ENCODE measurements at places on chromosomes 12 and 14.
A peak's percentile ranks its signal among the peaks of the same experiment; 100 is the strongest.

GRCh38 chr14:100294963-100295330 is 11.3 kb downstream of the SLC25A29 start:
- no peak for DNase-seq

GRCh38 chr14:66495218-66496098 is 9.3 kb downstream of the CCDC196 start:
- peak; percentile 82 for DNase-seq

DNA sequence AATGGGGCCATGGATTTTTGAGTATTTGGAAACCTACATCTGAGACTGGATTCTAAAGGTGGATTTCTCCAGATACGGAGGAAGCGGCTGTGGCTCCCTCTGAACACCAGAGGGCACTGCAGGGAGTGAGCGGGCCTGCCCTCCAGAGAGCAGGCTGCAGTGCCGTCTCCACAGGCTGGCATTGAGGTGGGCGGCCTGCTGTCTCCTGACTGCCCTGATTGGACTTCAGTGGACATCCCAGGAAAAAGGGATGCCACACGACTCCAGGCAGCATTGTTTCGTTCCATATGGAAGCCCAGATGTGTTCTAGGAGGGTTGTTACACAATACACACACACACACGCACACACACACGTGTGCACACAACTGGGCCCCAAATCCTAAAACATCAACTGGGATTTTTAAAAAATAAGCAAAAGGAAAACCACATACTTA is 20.9 kb upstream of the ANO2 start:
- DNase-seq, result peak; percentile 71

- DNase-seq, result no peak
These were observed 4.0 kb downstream of the SSH1 start for GRCh38 chr12:108853426-108853825.

DNA sequence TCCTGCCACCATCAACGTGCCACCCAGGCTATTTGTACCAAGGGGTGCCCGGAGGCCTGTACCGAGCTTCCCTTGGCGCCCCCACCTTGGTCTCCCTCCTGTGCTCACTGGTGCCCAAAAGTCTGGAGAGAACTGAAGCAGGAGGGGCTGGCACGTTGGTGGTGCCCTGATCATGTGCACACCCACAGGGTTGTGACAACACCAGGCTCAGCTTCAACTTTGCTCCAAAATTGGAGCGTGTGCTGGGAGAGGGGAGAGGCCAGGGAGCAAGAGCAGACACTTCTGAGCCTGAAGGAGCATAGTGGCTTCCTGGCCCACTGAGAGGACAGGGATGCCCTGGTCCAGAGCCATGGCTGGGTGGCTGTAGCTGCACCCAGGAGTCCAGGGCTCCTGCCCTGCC is 13.0 kb upstream of the LPCAT3 start:
- no peak for DNase-seq

- DNase-seq, result no peak
These were observed 149.7 kb downstream of the AEBP2 start for GRCh38 chr12:19588951-19589350.

DNA sequence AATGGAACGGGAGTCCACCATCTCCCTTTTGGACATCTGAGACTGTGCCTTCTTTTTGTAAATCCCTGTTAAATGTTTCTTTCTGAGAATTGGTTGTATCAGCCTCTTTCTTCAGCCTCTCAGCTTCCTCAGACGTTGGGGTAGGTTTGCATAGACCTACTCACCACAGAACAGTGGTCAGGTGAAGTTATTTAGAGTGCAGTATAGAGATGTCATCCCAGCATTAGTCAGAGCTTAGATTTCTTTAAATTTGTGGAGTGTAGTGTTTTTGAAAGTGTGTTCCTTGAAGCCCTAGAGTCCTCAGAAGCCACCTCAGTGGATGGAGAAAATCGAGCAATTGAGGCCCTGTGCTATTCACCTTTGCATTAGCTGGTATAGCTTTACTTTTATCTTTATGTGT is 8.9 kb upstream of the EEA1 start:
- no peak for DNase-seq

GRCh38 chr12:5031958-5032357 is 11.7 kb upstream of the KCNA5 start:
- DNase-seq, result no peak

DNA sequence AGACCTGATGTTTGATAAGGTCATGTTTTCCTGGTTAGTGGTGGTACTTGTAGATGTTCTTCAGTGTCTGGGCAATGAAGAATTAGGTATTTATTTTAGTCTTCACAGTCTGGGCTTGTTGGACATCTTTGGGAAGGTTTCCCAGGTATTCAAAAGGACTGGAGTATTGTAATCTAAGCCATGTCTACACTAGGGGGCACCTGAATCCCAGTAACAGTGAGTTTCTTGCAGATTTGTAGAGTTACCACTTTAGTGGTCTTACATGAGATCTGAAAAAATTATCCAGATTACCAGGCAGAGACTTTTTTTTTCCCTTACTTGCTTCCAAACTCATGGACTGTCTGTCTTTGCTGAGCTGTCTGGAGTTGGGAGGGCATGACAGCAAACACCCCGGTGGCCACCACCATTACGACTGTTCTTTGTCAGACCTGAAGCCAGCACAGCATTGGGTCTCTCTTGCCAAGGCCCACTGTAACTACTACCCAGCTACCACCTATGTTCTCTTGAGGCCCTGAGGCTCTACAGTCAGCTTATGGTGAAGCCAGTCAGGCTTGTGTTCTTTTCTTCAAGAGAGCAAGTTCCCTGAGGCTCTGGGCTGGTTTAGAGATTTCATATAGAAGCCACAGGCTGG is 820.7 kb upstream of the FBXO33 start:
- no peak for DNase-seq

GRCh38 chr14:68814238-68814538 is 21.3 kb upstream of the ZFP36L1 start:
- DNase-seq, result no peak

DNA sequence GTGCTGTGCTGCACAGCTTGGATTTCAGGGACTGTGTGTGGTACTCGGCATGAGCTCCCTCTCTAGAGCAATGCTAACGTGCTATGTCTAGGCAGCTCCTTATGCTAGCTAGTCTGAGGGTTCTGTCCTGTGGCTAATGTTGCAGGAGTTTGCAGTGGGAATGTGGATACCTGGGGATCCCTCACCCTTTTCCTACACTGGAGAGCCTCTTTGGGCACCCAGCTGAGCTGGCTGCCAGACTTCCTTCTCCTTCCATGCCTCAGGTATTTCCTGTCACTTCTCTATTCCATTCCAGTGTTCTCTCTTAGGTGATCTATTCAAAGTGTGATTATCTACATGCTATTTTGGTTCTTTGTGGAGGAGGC is 64.9 kb downstream of the FBXO33 start:
- no peak for DNase-seq

- DNase-seq, result peak; percentile 57
These were observed 417.5 kb downstream of the LRIG3 start for GRCh38 chr12:58502841-58503240.

- DNase-seq, result no peak
These were observed 13.5 kb downstream of the NCOR2 start for GRCh38 chr12:124553862-124554428.

DNA sequence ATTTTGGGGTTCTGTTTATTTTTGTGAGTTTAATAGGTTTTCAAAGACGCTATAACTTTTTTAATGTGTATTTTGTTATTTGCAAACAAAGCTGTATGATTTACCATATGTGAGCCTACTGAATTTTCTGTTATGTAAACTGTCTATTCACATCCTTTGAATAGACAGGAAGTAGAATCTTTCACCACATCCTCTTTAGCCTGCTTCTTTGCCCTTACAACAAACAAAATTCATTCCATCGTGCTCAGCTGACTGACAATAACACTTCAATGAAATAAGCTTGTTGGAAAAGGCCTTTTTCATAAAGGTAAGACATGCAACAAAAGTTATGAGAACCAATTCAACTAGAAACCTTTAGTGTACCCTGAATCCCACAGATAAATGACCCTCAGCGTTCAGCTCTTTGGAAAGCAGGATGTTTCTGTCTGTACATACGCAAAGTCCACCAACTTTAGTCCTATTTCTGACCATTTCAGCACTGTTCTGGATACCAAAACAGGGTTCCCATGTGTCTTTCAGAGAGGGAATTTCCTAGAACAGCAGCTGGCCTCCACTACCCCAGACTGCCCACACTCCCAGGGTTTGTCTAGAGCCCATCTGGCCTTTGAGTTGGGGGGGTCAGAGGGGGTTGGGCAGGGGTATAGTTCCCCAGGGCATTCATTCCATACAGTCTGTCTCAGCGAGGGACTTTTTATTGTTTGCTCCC is 71.3 kb downstream of the DUSP6 start:
- DNase-seq, result no peak

DNA sequence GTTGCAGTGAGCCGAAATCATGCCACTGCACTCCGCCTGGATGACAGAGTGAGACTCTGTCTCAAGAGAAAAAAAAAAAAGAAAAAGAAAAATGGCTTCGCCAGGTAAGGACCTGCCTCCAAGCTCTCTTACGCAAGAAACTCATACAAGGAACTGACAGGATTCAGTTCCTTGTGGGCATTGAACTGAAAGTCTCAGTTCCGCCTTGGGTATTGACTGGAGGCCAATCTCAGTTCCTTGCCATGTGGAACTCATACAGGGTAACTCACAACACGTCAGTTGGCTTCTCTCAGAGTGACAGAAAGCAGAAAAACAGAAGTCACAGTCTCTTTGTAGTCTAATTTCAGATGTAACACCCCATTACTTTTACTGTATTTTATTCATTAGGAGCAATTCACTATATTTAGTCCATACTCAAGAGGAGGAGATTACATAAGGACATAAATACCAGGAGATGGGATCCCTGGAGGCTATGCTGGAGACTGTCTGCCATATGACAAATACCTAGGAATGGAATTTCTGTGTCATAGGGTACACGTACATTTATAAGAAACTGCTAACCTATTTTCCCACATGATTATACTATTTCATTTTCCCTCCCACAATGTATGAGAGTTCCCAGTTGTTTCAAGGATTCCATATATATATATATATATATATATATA is 11.4 kb upstream of the NOPCHAP1 start:
- DNase-seq, result no peak

DNA sequence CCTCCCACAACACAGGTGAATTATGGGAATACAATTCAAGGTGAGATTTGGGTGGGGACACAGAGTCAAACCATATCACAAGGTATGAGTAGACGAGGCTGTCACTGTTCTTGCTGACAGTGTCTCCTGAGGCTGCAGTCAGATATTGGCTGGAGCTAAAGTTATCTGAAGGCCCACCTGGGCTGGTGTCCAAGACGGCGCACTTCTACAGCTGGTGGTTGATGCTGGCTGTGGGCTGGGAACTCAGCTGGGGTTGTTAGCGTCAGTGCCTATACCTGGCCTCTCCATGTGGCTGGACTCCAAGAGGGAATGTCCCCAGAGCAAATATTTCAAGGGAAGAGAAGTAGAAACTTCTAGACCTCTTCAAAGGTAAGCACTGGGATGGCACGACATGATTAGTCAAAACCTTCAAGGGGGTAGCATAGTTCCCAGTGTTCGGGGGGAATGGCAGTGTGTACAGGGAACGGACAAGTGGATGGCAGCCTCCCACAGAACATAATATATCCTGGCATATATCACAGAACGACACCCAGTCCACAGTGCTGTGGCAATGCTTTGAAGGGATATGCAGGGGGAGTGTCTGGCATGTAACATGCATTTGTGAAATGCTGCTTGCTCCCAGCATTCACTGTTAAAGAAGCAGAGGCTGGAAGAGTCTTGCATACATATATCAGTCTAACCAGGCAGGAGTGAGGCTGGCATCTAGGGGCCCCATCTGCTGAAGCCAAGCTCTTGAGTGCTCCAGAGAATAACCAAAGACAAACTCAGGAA is 126.7 kb upstream of the RFLNA start:
- no peak for DNase-seq

GRCh38 chr12:68959143-68959858 is 26.3 kb upstream of the CPM start:
- peak; percentile 25 for DNase-seq

DNA sequence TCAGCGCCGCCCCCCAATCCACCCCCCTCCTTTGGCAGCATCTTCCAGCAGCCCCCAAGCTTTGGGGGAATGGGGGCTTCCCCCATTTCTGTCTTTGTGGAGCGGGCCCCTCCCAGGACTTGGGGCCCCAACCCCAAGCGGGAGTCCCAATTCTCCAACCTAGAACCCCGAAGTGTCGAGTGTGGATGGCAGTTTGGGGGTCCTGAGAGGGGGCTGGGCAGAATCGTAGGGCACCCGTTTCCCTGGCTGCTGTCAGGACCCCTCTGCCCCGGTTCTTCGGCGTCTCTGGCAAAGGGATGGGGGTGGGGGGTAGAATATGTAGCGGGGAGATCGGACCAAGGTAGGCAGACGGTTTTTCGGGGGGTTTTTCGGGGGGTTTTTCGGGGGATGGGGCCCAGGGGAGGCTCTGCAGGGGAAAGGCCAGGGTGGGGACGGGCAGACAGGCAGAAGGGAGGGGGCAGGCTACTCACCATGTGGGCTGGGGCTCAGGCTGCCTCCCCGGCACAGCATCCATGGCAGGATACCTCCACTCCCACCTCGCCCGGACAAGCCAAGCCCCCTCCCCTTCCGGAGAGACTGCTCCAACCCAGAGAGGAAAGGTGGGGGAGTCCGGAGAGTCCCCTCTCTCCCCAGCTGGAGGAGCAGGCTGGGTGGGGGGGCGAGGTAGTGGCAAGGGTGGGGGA is 739 bp downstream of the JPH4 start:
- DNase-seq, result no peak

- no peak for DNase-seq
These were observed 26.2 kb upstream of the PPM1A start for GRCh38 chr14:60222820-60223219.

- peak; percentile 88 for DNase-seq
These were observed 4.7 kb downstream of the NAB2 start for GRCh38 chr12:57093415-57094207.

DNA sequence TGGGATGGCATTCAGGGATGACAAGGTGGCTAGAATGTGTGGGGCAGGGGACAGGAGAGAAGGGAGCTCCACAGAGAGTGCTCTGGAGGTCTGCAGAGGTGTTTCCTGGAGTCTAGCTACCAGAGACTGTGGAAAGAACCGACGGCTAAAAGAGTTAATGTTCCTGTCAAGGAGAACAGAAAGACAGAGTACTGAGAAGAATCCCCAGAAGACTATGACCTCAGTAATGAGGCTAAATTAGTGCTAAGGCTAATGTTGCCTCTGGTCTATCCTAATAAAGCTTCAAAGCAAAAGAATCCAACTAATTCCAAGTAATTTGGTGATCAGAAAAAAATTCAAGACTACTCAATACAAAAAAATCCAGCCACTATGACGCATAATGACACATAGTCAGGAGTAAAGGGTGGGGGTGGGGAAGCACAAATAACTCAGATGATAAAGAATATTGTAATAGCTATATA is 44.7 kb downstream of the FERMT2 start:
- peak; percentile 93 for DNase-seq

DNA sequence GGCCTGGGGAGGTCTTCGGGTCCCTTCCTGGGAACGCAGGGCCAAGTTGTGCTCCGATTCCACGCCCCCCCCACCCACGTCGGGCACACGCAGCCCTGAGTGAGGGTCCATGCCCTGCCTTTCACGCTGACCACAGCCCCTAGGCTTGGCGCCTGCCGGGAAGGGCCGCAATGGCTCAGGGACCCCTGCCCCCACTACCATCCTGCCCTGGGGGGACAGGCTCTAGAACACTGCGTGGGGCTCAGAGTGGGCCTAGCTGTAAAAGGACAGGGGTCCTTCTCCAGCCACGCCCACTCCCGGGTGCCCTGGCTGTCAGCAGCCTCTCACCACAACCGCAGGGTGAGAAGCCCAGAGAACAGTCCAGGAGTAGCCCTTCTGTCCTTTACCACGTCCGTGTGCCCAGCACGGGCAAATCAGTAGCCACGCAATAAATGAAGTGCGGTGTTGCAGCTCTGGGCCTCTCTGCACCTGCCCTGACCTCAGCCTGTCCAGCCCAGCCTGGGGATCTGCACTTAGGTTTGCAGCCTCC is 9.4 kb upstream of the GPR68 start:
- no peak for DNase-seq

GRCh38 chr12:62127516-62127915 is 132.7 kb upstream of the USP15 start:
- DNase-seq, result no peak

Measured in foreskin fibroblast (primary cell).